ENCODE measurements at places on chromosomes 3 and 15. TPM values are rescaled to one million over a fixed set of nuclear protein-coding genes. Genes with fewer than 3 reads are reported as not detected.
A peak's percentile ranks its signal among the peaks of the same experiment; 100 is the strongest.

RAD51 gene
- 1.3 TPM for total RNA-seq

- DNase-seq = no peak
Measured at GRCh38 chr3:69743975-69744906, 5.0 kb downstream of the MITF start.

DNA sequence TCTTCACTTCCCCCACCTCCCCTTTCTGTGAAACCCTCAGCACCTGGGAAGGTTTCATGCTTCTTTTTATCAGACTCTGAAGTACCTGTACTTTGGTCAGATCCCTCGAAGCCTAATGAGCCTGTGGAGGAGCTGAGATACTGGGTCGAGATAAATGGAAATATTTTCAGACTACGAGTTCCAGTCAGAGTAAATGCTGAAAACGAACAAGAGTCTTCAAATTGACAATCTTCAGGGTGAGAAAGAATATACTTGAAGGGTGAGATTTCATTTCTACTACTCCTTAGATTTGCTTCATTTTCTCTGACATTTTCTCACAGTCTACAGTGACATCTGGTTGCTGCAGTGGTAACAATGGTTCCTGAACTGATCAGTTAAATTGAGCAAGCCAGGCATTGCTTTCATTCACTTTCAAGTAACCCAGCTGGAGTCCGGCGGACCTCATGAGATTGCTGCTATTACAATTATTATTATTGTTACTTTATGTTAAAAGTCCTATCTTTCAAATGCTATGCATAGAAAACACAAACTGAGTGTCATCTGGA is 337.2 kb downstream of the VGLL3 start:
- DNase-seq = no peak

DNAH12 gene
- total RNA-seq = 0.41 TPM

DNA sequence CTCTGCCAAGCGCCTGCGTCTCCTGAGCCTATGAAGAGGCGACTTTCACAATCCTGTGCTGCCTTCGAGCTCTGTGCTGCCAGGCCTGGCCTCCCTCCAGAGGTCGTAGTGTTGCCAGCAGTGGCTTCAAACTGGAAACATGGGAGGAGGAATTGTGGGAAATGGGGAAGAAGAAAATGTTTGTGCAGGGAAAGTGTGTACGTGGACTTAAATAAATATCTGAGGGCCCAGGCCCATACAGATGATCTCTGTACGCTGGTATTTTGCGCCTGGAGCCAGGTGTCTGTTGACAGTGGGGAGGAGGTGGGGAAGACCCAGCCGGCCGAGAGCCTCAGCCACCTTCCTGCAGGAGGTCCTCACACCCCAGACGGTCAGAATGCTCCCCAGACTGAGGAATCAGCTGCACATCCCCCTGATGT is 44.6 kb downstream of the ZBTB38 start:
- no peak for DNase-seq

DNA sequence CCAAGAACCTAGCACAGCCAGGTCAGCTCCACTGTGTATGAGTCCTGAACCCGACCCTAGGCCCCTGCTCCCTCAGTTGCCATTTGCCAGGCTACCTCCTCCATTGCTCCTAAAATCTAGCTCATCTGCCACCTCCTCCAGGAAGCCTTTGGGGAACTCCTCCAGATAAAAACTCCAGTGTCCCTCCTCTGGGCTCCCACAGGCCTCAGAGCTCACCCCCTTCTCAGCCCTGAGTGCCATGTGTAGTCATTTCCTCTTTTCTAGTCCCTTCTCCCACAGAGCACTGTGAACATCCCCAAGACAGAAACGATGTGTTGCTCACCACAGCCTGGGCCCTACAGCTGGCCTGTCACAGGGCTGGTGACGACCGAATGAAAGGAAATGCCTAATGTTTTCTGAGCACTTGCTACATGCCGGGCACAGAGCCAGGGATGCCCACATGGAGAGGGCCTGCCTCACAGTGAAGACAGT is 61.0 kb downstream of the IQSEC1 start:
- no peak for DNase-seq

DUOX1 gene
- total RNA-seq = 4.1 TPM

DNA sequence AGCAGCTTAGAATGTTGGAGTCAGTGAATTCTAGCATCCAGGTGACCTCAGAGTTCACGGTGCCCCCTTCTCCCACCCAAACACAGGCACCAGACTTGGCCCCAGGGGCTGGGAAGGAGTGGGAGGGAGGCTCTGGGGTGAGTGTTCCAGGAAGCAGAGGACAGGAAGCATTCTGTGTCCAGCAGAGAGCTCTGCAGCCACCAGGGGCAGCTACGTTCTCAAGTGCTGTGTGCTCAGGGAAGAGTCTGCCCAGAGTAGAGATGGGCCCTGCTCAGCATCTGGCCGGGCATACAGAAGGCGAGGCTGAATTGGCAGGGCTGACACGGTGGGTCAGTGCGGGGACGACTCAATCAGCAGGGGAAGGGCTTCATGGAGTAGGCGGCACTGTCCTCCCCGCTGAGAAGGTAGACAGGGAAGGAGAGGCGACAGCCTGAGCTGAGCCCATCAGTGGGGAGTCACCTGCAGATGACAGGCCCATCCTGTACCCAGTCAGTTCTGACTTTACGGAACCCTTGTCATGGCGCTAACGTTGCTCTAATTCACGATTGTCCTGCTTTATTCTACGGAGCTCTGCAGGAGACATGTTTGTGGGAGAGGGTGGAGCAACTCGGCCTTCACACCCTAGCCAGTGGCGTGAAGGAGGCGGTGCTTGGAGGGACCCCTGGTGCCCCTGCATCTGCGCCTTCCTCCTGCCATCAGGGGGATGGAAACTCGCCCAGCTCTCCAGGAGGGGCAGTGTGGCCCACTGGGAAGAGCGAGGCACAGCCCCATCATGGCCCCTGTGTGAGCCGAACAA is 82.2 kb downstream of the C3orf70 start:
- DNase-seq = no peak

SLC28A2 gene
- total RNA-seq = not detected

DNA sequence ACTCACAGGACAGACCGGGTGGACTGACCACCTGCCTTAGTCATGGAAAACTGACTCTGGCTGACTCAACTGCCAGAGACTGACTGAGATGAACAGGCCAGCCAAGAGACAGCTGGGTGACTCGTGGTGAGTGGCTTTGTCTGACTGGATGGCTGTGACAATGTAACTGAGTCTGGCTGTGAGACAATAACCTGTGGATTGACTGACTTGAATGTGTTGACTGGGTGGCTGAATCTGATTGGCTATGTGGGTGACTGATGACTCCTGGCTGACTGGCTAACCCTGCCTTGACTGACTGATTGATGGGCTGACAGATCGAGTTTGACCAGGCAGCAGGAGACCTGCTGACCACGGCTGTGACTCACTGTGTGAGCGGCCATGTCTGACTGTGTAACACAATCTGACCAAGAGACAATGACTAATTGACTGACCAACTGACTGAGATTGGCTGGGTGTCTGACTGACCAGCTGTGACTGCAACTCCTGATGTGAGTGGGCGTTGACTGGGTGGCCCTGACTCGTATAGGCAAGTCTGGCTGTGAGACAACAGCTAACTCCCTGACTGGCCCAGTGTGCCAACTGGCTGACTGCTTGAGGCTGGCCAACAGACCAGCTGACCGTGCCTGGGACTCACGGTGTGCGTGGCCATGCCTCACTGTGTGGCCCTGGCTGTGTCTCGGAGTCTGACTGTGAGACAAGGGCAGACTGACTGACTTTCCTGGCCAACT is 509.1 kb downstream of the SHQ1 start:
- DNase-seq = peak; percentile 98

DNA sequence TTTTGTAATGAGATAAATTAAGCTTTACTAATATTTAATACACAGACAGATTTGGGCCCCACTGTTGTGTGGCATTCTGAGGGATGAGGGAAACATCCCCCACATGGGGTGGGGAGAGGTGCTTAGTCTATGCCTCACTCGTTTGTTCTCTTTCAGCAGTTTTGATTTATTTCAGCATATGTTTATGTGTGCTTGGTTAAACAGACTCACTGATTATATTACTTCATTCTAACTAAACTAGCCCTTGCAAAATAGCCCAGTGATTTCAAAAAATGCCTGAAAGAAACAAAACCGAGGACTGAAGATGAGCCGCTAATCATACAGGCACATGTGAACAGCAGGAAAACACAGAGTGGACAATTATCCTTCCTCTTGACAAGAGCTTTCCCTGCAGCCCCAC is 27.2 kb downstream of the TNFAIP8L3 start:
- DNase-seq = no peak

ALPK3 gene
- total RNA-seq = 54.5 TPM

- DNase-seq = no peak
Measured at GRCh38 chr3:172146349-172146748, 107.0 kb downstream of the FNDC3B start.

CFAP92 gene
- total RNA-seq = 1.7 TPM
